Effector memory CD8-positive, alpha-beta T cell (primary cell): ENCODE measurements at places on chromosomes 7 and 10.
A peak's percentile ranks its signal among the peaks of the same experiment; 100 is the strongest.

GRCh38 chr10:71778071-71778825 lies 4.9 kb upstream of the VSIR start:
- H3K4me1 ChIP-seq = peaks cover 33% of the 10 kb centered on the region
- no peak overlapping the region for H3K27ac ChIP-seq
- no peak overlapping the region for H3K4me3 ChIP-seq
- peaks cover 9% of the 10 kb centered on the region for H3K27me3 ChIP-seq
- H3K36me3 ChIP-seq = peaks cover 6% of the 10 kb centered on the region
- DNase-seq = no peak

DNA sequence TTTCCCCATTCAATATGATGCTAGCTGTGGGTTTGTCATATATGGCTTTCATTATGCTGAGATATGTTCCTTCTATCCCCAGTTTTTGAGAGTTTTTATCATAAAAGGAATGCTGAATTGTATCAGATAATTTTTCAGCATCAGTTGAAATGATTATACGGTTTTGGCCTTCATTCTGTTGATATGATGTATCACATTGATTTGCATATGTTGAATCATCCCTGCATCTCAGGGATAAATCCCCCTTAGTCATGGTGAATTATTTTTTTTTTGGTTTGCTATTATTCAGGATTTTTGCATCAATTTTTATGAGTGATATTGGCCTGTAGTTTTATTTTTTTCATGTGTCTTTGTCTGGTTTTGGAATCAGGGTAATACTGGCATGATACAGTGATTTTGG lies 1152.3 kb upstream of the C7orf33 start:
- no peaks in the 10 kb centered on the region for H3K36me3 ChIP-seq
- H3K4me3 ChIP-seq = no peak overlapping the region
- H3K27ac ChIP-seq = no peak overlapping the region
- no peaks in the 10 kb centered on the region for H3K27me3 ChIP-seq

DNA sequence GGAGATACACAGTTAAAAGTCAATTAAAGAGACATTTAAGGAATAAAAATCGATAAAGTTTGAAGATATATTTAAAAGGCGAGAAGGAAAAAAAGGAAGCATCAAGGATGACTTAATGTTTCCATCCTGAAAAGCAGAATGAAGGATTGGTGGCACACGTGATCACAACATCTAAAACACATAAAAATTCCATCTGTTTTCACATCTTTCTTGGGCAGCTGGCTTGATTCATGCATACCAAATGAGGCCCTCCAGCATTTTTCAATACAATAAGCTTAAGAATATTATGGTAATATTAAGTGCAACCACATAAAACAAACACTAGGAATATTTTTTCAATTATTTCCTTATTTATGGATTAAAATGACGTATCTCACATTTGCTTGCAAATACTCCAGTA lies 112.6 kb downstream of the TPK1 start:
- peaks cover 4% of the 10 kb centered on the region for H3K36me3 ChIP-seq
- no peaks in the 10 kb centered on the region for H3K4me1 ChIP-seq
- no peak overlapping the region for H3K4me3 ChIP-seq
- no peak for DNase-seq
- no peak overlapping the region for H3K27ac ChIP-seq

DNA sequence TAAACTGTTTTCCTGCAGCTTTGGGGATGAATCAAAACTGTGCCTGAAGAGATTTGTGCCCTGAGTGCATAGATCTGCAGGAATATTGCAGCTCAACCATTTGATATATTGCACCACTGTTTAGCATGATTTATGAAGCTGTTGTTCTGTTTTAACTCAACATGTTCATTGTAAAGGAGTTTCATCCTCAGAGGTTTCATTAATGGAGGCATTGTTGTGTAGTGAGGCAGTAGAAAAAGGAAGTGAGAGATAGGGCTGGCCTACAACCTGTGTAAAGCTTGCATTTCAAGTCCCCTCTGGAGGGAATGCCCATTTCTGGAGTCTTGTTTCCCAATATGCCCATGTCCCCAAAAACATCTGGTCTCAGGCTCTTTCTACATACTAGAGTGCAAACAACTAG lies 67.5 kb downstream of the DNAJC12 start:
- no peak overlapping the region for H3K4me3 ChIP-seq
- H3K27me3 ChIP-seq = no peaks in the 10 kb centered on the region
- peaks cover 9% of the 10 kb centered on the region for H3K36me3 ChIP-seq
- no peak overlapping the region for H3K27ac ChIP-seq

DNA sequence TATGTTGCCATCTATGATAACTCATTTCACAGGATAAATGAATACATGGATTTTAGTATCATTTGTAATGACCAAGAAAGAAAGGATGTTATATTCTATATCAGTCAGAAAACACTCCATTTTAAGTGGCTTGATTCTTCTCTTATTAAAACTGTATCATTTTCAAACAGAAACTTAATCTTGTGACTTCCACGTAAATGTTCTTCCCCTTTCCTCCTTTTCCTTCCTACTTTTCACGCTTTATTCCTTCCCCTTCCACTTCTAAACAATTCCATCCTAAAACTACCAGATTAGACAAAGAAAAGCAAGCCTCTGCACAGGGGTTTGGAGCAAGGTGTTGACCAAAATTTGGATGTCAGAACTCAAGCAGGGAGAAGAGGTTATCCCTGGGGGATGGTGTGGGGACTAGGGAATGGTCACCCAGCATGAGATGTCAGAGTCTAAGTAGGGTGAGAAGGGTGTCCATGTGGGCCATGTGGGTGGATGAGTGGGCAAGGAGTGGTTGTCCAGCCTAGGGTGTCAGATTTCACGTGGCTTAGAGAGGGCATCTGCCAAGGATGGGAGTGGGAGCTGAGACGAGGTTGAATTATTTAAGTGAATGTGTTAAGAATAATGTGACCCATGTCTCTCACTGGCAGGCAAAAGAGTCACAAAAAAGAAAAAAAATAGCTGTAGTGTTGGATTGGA lies 5.0 kb upstream of the GSAP start:
- no peak overlapping the region for H3K4me3 ChIP-seq
- no peaks in the 10 kb centered on the region for H3K27me3 ChIP-seq
- H3K27ac ChIP-seq = no peak overlapping the region
- H3K4me1 ChIP-seq = no peaks in the 10 kb centered on the region

DNA sequence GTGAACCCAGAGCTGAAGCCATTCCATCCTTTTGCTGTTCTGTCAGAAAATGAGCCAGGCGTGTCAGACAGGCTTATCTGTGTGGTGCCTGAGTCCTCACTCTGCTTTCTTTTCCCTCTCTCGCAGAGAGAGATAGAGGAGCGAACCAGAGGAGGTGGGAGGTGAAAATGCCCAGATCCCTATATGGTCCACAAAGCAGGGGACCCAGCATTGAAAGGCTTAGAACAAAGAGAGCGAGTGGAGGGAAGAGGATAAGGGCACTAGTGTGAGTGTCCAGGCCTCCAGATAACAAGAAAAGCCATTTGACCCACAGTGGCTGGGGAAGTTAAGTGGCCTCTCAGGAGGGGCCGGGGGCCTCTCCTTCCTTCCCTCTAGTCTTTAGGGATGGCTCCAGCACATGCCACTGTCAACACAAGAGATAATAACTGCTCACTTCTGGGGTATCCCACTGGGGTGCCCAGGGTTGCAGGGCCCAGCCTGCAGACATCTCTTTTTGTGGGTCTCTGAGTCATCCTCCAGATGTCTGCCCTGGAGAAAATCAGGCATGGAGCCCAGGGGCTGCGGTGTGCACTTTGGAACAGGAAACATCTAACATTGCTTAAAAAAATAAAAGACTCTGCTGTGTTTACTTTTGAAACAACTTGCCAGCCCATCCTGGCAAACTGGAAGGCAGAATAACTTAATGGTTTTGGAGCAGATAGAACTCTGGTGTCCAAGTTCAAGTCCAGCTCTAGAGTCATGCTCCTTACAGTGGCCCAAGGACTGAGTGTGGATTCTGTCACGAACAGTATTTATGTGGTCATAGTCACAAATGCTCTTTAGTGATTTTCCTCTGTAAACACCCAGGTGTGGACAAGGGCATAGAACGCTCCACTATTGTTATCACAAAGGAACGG lies 189.5 kb downstream of the CXCL12 start:
- H3K4me1 ChIP-seq = no peaks in the 10 kb centered on the region
- no peak for DNase-seq
- H3K27me3 ChIP-seq = peaks cover 4% of the 10 kb centered on the region
- H3K27ac ChIP-seq = no peak overlapping the region
- H3K4me3 ChIP-seq = no peak overlapping the region

GRCh38 chr10:99346247-99346646 lies 17.1 kb downstream of the CNNM1 start:
- H3K4me1 ChIP-seq = no peaks in the 10 kb centered on the region
- no peak overlapping the region for H3K27ac ChIP-seq
- DNase-seq = no peak
- peaks cover 46% of the 10 kb centered on the region for H3K27me3 ChIP-seq
- H3K4me3 ChIP-seq = no peak overlapping the region

DNA sequence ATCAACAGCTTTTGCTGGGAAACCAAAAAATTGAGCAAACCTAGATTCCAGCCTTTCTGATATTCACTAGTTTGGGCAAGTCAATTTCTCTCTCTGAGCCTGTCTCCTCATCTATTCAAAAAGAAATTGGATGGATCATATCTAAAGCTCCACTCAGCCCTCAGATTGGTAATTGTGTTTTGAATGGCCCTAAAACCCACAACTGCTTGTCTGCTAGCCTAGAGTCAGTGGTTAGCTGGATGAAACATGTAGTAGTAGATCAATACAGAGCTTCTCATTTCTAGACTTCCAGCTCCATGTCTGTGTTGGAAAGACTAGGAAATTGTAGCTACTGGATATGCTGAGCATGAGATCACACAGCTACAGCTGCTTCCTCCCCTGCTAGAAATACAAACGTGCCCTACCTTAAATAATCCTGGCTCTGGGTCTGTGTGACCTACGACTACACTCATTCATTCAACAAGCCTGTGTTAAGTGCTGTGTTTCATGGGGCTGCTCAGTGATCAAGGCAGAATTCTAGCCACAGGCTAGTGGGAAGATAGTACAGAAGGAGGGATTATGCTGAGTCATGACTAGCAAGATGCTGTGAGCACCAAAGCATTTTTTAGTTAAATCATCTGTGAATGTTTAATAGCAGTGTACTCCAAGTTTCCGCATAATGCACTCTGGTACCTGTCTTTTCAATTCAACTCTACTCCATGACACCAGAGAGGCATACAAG lies 15.7 kb downstream of the DNTT start:
- peaks cover 63% of the 10 kb centered on the region for H3K27me3 ChIP-seq
- DNase-seq = no peak
- H3K36me3 ChIP-seq = no peaks in the 10 kb centered on the region
- H3K4me1 ChIP-seq = no peaks in the 10 kb centered on the region
- no peak overlapping the region for H3K27ac ChIP-seq
- no peak overlapping the region for H3K4me3 ChIP-seq

DNA sequence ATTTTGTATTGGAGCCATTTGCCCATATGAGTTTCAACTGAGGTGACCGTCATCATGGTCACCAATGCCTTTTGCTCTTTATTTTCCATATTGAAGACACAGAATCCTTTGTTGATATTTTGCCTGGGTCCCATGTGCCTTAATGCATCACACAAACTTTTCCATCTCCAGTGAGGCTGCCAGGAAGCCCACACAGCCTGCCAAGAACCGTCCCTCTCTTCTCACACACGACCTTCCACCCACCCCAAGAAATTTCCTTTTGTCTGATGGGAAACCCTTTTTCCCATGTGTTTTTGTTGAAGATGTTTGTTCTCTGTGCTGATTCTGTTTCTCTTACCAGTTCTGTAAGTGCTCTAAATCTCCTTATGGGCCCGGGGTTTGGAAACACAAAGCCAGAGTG lies 168.9 kb downstream of the CSTF2T start:
- DNase-seq = no peak
- H3K27me3 ChIP-seq = no peaks in the 10 kb centered on the region
- no peak overlapping the region for H3K27ac ChIP-seq
- no peaks in the 10 kb centered on the region for H3K4me1 ChIP-seq
- H3K36me3 ChIP-seq = no peaks in the 10 kb centered on the region

- H3K36me3 ChIP-seq = no peaks in the 10 kb centered on the region
- H3K4me1 ChIP-seq = peaks cover 8% of the 10 kb centered on the region
- DNase-seq = no peak
- no peak overlapping the region for H3K27ac ChIP-seq
These were observed 25.9 kb downstream of the PDGFA start for GRCh38 chr7:493661-494251.

DNA sequence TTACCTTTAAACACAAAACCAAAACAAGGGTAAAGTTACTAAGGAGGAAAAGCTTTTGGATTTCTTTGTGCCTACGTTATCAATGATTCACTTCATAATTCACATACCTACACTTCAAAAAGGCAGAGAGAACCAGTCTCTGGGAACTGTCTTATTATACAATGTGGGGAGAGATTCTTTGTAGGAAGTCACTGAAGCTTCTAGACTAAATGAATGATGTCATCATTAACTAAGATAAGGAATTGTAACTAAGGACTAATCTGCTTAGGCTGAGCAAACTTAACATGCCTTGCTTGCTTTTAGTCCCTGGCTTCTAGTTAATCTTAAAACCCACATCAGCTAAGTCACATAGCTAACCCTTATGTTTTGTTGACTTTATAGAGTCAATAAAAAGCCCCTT lies 771.2 kb downstream of the NXPH1 start:
- no peak for DNase-seq
- no peak overlapping the region for H3K4me3 ChIP-seq
- H3K4me1 ChIP-seq = no peaks in the 10 kb centered on the region
- no peaks in the 10 kb centered on the region for H3K36me3 ChIP-seq
- H3K27ac ChIP-seq = no peak overlapping the region
- H3K27me3 ChIP-seq = no peaks in the 10 kb centered on the region

GRCh38 chr7:130384371-130384801 lies 4.1 kb downstream of the CPA1 start:
- no peaks in the 10 kb centered on the region for H3K36me3 ChIP-seq
- no peak overlapping the region for H3K27ac ChIP-seq
- H3K4me3 ChIP-seq = no peak overlapping the region
- H3K4me1 ChIP-seq = no peaks in the 10 kb centered on the region

GRCh38 chr10:56583316-56583715 lies 222.3 kb upstream of the ZWINT start:
- H3K27ac ChIP-seq = no peak overlapping the region
- DNase-seq = no peak
- no peaks in the 10 kb centered on the region for H3K36me3 ChIP-seq
- no peak overlapping the region for H3K4me3 ChIP-seq
- no peaks in the 10 kb centered on the region for H3K27me3 ChIP-seq
- no peaks in the 10 kb centered on the region for H3K4me1 ChIP-seq

- no peak overlapping the region for H3K4me3 ChIP-seq
- no peaks in the 10 kb centered on the region for H3K4me1 ChIP-seq
- no peak overlapping the region for H3K27ac ChIP-seq
These were observed 9.4 kb upstream of the TAS2R16 start for GRCh38 chr7:123004931-123005330.

DNA sequence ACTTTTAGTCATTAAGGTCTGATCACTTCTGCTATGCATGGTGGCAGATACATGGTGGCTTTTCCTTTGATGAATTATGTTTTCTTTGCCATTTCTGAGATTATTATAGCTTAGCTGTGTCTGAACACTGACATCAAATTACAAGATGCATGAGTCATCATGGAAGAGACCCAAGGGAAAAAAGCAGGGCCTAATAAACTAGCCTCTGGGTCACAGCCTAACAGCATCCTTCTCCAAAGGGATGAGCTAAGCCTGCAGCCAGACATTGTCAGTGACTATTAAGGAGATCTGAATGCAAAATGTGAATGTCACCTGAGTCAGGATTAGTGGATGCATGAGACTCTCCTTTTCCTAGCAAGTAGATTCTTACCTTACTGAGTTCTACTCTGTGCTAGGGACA lies 19.1 kb upstream of the OGDHL start:
- DNase-seq = no peak
- H3K27me3 ChIP-seq = peaks cover 24% of the 10 kb centered on the region
- H3K36me3 ChIP-seq = peaks cover 4% of the 10 kb centered on the region
- H3K27ac ChIP-seq = no peak overlapping the region

GRCh38 chr10:6607182-6607581 lies 27.1 kb upstream of the PRKCQ start:
- peaks cover 7% of the 10 kb centered on the region for H3K36me3 ChIP-seq
- H3K27ac ChIP-seq = peak overlapping the region; percentile 73
- no peaks in the 10 kb centered on the region for H3K27me3 ChIP-seq
- DNase-seq = peak; percentile 39
- H3K4me1 ChIP-seq = peaks cover 32% of the 10 kb centered on the region
